ENCODE measurements at places on chromosomes 7 and 10.

- no peak for DNase-seq
These were observed 19.5 kb upstream of the CSTF2T start for GRCh38 chr10:51718804-51719291.

GRCh38 chr7:23105086-23105643 lies 420 bp upstream of the KLHL7 start:
- DNase-seq, result no peak

DNA sequence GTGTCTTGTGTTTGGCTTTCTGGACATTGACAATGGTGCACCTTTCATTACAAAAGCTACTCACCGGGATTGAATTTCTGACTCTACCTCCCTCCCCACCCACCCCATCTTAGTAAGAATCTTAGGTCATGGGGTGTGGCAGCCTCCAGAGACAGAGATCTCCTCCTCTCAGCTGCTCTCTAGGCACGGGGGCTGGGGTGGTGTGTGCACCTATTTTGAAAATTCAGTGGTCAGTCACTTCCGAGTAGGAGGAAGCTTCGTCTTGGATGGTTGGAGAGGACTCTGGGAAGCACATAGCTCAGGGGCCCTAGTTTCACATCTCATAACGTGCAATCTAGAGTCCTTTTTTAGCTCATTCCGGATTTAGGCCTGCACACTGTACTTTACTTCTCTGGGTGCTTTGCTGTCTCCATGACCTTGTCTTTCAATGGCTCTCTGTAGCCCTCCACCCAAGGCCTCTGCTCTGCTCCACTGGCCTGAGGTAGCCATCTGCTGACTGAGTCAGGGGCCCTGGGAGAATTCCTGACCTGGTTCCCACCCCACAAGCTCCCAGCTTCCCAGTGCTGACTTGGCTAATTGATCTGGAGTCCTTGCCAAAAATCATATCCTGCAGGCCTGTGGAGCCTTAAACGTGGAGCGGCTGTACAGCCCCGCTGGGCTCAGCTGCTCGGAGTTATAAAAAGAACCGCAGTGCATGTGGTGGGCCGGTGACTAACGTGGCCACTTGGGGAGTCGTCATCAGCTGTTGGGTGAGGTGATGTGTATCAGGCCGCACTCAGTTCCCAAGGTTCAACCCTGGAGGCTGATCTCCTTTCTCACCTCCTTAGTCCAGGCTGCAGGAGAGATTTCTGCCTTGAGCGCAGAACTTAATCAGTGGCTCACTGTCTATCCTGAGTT lies 19.3 kb upstream of the ADAMTS14 start:
- peak; percentile 71 for DNase-seq

DNA sequence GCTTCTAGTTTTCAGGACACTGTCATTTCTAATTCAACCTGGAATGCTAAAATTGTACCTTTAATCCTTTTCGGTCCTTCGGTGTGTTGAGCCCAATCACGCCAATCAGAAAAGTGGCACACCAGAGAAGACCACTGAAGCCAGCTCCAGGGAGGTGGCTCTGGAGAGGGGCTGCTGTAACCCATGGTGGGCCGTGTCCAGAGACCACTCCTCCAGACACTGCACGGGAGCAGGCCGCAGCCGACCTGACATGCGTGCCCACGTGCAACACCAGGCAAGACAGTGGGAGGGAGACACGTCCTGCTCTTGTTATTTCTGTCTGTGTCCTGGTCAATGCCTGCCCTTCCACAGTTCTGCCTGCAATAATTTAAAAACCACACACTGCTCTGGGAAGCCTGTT lies 246.1 kb downstream of the ZMYND11 start:
- DNase-seq, result no peak

GRCh38 chr7:136528329-136528728 lies 340.1 kb upstream of the CHRM2 start:
- DNase-seq, result no peak

DNA sequence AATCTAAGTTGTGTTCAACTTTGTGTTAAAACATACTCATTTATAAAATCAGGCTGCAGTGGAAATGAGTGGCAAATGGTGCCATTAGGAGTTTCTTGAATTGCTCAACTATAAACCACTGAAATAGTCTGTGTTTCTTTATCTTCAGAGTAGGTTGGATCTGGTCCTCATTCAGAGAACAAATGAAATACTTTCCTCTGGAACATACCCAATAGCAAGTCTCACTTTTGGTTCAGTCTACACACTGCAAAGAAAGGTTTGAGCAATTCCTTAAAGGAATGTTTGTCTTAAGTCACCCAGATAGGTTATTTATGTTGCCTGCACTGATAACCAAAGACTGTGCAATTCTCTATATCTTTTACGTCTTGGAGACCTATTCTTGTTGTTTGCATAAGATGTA lies 62.5 kb downstream of the ABCB4 start:
- DNase-seq, result no peak

- DNase-seq, result no peak
These were observed 8.8 kb downstream of the GRK5 start for GRCh38 chr10:119216127-119216526.

DNA sequence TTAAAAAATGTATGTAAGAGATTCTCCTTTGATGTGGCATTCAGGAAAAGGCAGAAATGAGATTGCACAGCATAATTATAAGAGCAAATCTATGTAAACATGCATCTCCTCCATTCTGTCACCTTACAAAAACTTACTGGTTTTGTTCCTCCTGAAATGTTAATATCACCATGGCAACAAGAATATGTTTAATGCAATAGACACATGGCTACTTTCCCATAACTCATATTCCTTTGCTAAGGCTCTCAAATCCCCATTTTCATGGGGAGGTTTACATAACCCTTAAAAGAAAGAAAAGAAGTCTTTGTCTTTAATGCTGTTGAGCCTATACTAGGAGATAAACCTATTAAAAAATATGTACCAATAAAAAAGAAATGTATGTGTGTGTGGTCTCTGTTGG lies 136.2 kb downstream of the ANK3 start:
- no peak for DNase-seq

- no peak for DNase-seq
These were observed 10.6 kb upstream of the TRPV6 start for GRCh38 chr7:142896151-142896550.

- DNase-seq, result no peak
These were observed 109.8 kb upstream of the NOBOX start for GRCh38 chr7:144513334-144513733.

GRCh38 chr10:27664461-27664860 lies 81.2 kb downstream of the MKX start:
- DNase-seq, result no peak

DNA sequence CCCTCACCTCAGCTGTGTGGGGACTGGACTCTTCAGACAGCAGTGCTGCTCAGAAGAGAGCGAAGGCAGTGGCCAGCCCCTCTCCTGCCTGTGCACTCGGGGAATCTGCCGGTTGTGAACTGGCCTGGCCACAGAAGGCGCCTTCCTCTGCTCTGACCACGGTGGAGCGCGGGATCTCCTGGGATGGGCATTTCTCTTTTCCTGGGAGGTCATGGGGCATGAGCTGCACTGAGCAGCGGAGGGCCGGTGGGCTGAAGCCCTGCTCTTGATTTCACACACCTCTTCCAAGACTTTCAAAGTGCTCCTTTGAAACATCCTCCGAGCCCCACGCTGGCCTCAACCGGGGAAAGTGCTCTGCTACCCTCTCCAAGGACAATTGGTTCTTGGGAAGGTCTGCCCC lies 125.6 kb upstream of the FAM20C start:
- no peak for DNase-seq

DNA sequence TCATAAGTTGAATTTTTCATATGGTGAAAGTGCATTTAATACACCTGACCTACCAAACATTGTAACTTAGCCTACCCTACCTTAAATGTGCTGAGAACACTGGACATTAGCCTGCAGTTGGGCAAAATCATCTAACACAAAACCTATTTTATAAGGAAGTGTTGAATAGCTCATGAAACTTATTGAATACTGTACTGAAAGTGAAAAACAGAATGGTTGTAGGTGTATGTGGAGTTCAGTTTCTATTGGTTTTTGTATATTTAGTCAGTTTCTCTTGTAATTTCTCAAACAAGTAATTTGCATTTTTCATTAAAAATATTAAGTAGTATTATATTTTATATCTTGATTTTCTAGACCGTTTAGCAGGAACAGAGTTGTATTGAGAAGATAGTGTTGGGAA lies 15.3 kb downstream of the CCDC7 start:
- DNase-seq, result no peak

- DNase-seq, result no peak
These were observed 1.8 kb upstream of the MAGI2 start for GRCh38 chr7:79455173-79455790.

DNA sequence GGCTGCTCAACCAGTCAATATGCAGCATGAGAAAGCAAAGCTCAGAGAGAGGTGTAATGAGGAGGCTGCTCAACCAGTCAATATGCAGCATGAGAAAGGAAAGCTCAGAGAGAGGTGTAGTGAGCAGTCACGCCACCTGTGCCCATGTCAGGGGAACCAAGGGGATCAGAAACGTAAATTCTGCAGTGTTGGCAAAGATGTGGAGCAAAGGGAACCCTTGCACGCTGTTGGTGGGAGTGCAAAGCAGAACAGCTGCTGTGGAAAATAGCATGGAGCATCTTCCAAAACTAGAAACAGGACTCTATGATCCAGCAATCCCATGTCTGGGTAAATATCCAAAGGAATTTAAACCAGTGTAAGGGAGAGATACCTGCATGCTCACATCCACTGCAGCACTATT lies 194.9 kb downstream of the DIP2C start:
- no peak for DNase-seq

GRCh38 chr7:72781631-72782030 lies 46.4 kb downstream of the TYW1B start:
- no peak for DNase-seq
